Stimulated activated naive CD4-positive, alpha-beta T cell treated with Interleukin-2 at 50 U/mL for 16 hours (primary cell): ENCODE measurements at places on chromosomes 4 and X.

GRCh38 chr4:43816116-43816515, 632.5 kb downstream of the KCTD8 start:
- no peak for DNase-seq

- DNase-seq: no peak
Observed at GRCh38 chrX:57329008-57329407, 42.5 kb downstream of the FAAH2 start.

DNA sequence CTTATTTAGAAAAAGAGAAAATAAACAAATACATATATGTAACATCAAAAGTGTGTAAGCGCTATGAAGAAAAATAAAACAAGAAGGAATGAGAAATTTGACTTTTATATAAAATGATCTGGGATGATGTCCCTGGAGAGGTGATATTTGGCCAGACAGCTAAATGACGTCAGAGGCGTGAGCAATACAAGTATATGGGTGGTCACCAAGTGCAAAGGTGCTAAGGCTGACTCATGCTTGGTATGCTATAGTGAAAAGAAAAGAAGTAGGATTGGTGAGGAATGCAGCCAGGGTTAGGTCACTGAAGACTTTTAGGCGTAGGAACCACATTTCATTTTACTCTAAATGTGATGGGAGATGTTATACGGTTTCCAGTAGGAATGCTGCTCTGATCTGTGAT, 1049.1 kb upstream of the TENM3 start:
- no peak for DNase-seq

DNA sequence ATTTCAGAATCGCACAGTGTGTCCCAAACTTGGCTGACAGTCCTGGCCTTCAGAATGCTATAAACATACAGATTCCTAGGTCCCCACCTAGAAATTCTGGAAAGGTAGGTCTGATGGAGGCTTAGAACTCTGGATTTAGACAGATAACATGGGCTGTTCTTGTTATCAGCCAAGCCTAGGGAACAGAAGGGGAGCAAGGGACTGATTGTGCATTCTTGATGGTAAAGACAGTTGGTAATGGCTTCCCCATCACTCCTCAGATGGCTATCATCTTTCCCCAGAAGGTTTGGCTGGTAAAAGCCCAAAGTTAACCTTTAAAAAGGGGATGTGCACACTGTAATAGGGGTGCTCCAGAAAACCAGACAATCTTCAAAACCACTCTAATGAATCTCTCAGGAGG, 35.7 kb downstream of the DIPK2B start:
- no peak for DNase-seq

- DNase-seq: no peak
Observed at GRCh38 chr4:81694176-81694913, 222.6 kb upstream of the RASGEF1B start.

DNA sequence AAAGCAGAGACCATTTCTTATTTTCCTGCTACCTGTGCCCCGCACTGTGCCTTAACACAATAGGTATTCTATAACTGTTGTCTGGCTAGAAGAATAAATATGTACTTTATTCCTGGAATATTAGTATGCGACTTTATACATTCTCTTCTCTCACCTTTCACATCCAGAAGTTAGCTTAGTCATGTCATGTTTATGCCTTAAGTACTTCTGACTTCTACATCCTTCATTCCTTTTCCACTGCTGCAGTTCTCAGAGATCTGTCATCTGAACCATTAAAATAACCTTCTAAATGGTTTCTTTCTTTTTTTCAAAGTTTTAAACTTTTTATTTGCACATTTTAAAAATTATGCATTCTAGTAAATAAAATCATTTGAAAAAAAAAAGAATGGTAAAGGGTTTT, 34.4 kb downstream of the KIF4A start:
- no peak for DNase-seq

DNA sequence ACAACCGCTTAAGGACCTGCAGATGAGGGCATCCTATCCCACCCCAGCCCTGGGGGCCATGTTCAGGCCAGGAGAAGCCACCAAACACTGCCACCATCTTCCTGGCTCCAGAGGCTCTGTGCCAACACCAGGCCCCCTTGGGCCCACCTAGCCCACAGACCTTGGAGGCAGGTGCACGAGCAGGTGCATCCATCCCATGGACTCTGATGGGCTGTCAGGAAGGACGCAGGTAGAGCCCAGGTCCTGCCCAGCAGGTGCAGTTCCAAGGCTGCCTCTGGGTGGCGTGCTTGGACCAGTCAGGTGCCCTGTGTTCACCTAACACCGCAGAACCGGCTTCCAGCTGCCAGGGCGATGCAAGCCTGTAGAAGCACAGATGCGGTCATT, 22.8 kb upstream of the PDE6B start:
- peak; percentile 27 for DNase-seq

GRCh38 chrX:148741441-148741840, 241.0 kb downstream of the AFF2 start:
- DNase-seq: no peak

DNA sequence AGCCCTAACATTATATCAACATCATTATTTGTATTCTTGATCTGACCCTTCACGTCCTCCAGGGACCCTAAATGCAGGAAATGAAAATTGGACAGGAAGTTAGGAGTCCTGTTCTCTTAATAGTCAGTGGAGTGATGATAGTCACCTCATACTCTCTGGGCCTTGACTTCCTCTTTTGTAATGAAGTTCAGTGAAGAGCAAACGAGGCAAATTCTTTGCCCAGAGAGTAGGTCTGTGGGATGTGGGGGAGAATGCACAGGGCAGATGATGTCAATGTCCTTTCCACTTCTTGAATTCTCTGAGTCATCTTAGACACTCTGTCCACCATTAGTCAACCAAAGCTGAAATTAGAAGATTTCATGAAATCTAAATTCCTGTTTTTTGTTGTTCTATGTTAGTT, 17.1 kb upstream of the GPRIN3 start:
- DNase-seq: no peak

DNA sequence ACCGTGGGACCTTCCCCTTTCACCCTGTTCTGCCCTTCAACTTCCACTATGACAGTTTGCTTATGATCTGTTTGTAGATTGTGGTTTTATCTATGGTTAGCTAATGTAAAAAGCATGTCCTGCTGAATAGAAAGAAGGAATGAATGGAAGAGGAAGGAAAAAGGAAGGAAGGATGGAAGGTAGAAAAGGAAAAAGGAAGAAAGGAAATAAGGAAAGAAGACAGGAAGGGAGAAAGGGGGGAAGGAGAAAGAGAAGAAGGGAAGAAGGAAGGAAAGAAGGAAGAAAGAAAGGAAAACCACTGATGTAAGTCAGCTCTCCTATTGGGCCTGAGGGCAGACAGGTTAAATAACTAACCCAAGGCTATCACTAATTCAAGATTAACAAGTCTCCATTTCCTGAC, 319.1 kb upstream of the KLF3 start:
- no peak for DNase-seq

GRCh38 chr4:47451657-47452056, 11.8 kb downstream of the COMMD8 start:
- DNase-seq: no peak

DNA sequence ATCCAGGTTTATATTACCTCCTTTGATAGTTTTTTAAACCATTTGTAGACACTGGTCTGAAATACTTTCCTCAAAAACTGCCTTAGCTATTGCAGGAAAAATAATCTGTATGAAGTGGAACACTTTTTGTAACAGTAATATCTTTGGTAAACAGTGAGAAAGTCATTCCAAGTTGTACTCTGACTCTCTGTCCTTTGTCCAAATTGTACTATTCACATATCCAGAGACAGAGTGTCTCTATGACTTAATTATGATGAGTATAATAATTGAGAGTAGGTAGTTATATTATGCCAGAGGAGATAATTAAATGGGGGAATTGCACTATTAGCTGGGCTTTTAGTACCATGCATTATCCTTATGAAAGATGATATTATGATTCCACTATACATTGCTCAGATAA, 112.6 kb upstream of the LCORL start:
- DNase-seq: no peak

DNA sequence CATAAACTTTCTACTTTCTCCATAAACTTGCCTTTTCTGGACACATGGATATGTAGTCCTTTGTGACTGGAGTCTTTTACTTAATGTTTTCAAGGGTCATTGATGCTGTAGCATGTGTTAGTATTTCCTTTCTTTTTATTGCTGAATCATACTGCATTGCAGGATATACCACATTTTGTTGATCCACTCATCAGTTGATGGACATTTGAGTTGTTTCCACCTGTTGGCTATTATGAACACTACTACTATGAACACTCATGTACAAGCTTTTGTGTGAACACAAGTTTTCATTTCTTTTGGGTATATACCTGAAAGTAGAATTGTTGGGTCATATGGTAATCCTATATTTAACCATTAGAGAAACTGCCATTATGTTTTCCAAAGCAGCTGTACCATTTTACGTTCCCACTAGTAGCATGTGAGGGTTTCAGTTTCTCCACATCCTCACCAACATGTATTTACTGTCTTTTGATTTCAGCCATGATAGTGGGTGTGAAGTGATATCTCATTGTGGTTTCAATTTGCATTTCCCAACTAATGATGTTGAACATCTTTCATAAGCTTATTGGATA, 26.3 kb upstream of the GPM6B start:
- no peak for DNase-seq

GRCh38 chr4:27245216-27245615, 384.6 kb downstream of the STIM2 start:
- no peak for DNase-seq

DNA sequence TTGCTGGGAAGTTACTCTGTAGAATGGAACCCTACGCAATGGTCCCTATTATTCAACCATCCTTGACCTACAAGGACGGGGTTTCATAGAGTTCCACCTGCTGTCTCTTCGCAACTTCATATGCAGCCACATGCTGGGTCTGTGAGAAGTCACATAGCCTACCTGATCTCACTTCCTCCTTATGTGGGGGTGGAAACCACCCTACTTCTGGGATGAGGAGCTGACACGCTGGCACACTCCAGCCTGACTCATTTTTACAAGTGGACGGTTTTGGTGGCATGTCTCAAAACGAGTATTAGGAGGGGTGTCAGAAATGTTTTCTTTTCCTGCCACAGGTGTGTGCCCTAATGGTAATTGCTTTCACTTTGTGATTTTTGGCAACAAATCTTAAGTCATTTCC, 36.8 kb upstream of the ARSD start:
- DNase-seq: no peak

DNA sequence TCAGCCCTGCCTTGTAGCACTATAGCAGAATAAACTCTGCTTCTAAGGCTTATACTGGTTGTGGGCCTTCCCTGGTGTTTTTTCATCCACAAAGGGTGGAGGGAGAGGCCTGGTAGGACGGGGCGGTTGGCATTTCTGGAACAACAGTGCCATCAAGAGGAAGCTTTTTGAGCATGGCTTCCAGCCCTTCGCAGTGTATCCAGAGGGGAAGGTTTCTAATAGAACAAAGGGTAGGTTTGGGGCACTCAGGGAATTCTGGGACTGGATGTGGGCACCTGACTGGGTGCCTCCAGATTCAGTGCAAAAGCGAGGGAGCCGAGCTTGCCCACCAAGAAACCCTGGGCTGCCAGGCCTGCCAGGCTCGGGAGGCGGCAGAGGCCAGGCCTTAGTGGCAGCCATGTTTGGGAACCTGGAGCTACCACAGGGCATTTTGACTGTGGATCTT, 229.6 kb upstream of the AGTR2 start:
- DNase-seq: no peak

DNA sequence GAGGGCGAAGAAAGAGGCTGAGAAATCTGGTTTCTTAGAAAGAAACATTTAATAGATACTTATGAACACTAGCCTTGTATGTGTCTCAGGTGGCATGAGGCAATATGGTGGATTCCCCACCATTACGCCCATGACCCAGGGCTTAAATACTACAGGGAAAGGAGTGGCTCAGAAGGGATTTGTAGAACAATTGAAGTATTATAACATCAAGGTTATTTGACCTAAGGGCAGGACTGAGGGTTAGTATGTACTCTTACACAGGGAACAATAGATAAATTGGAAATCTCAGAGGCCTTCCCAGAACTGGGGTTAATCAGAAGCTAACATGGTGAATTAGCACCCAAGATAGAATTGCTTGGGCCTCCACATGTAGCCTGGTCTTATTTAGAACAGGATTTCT, 11.0 kb upstream of the USP46 start:
- DNase-seq: no peak

GRCh38 chrX:41732260-41732659, 8.3 kb downstream of the GPR82 start:
- DNase-seq: no peak

- DNase-seq: no peak
Observed at GRCh38 chrX:119417842-119418241, 18.7 kb downstream of the SLC25A43 start.

DNA sequence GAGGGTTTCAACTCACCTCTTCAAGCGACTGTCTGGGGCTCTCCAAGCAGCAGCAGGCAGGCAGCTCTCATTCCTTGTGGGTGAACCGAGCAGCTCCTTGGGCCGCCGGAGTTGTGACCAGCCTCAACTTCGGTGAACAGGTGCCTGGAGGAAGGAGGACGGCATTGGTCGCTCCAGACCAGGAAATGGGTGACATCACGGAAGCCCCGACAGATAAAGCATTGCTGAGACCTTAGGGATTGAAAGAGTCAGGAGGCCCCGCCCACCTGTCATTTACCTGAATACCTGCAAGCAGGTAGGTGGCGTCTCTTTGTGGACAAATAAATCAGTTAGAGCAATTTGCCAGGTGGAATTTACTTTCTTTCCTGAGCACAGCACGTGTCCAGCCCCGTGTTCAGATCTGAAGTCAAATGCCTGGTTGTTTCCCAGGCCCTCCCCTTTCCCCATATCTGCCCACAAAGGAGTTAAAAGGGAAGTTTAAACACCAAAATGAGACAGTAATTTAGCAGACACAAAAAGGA, at the start of gene LNX1:
TSS of gene LNX1 (minus strand) at position 115 of the 521 bp plus-strand sequence. CDS start 17,484 bp downstream, outside the sequence.
- DNase-seq: no peak

- no peak for DNase-seq
Observed at GRCh38 chrX:155998116-155998515, 620 bp downstream of the IL9R start.

DNA sequence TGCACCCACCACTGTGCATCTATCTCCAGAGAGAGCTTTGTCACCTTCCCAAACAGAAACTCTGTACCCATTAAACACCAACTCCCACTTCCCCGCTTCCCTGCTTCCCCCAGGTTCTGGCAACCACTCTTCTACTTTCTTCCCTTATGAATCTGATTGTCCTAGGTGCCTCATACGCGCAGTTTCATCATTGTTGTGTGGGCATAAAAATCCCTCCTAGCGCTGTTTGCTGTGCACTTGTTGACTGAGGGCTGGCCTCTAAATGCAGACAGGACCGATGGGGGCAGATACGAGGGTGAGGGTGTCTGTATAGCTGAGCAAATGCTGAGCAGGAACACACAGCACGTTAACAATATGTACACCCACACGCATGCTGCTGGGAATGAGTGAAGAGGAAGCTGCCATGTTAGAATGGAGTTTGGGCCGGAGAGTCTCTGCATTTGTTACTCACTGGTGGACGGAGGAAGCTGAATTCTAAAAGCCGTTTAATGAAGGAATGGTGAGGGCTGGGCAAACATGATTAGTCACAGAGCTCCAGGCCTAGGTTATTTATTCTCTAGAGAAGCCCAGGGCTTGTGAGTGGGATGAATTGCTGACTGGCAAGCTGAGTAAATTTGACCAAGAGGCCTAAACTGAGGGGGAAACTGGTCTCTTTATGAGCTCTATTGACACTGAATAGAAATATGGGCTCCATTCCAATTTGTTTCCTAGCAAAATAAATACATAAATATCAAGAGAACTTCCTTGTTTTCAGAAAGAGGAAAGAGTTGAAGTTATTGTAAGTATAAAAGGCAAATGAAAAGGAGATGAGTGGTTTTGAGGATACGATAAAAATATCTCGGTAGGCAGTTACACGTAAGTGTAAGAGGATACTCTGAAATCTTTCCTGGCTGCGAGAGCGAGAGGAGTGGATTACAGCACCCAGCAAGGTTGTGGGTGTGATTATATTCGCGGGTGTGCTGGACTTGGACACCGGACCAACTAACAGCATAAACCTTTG, 95.9 kb upstream of the RPS6KA3 start:
- DNase-seq: no peak
